ENCODE measurements at places on chromosomes 3 and 15. TPM values are rescaled to one million over a fixed set of nuclear protein-coding genes. Genes with fewer than 3 reads are reported as not detected.

- H3K4me3 ChIP-seq = no peak overlapping the region
- no peaks in the 10 kb centered on the region for H3K36me3 ChIP-seq
- H3K4me1 ChIP-seq = no peaks in the 10 kb centered on the region
- H3K27me3 ChIP-seq = no peaks in the 10 kb centered on the region
- no peak for DNase-seq
- no peak overlapping the region for H3K27ac ChIP-seq
Observed at GRCh38 chr15:85886309-85886811, 91.6 kb upstream of the KLHL25 start.

DNA sequence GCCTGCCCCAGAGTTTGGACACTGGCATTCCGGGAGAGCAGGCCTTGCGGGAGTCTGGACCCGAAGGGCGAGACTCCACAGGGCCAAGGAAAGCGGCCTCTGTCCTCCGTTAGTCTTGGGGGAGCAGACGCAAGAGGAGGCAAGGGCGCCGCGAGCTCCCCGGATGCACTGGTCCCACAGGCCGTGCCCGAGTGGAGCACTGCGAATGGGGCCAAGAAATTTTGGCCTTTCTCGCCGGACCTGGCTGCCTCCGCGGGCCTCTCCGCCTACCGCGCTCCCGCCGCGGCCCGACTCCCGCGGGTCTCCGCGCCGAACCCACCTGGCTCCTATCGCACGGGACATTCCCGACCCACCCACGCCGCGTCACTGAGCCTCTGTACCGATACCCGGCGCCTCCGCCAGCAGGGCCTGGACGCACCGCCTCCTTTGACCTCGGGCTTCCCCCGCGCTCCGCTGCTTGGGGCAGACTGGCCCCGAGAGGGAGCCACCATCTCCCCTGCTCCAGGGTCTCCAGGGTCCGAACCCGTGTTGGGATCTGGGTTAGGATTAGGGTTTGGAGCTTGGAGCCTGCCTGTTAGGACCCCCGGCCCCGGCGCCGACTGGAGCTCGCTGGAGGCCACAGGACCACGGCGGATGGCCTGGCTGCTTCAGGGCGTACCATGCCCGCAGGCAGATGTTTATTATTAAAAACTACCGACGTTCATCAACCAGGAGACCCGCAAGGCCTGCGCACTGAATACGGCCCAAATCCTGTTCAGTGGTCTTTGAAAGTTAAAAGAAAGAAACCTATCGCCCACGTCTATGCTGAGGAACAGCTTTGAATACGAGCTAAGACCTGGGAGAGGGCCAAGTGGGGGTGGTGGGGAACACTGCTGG, 11.7 kb downstream of the SHOX2 start:
- H3K36me3 ChIP-seq = no peaks in the 10 kb centered on the region
- no peaks in the 10 kb centered on the region for H3K4me1 ChIP-seq
- H3K27me3 ChIP-seq = peaks cover 98% of the 10 kb centered on the region
- DNase-seq = peak; percentile 44
- no peak overlapping the region for H3K27ac ChIP-seq

DNA sequence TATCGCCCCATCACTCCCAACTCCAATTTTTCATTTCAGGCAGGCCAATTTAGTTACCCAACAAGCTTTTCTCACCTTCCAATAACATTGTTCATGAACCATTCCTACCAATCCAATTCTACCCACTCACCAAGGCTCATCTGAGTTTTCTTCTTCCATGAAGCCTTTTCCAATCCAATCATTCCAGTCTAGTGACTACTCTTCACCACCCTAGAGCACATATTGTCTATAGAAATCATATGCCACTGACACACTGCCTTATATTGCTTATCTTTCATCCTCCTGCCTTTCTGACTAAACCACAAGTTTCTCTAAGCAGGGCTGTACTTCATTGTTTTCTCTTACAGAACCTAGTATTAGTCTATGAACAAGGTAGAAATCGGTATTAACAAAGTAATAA, 11.4 kb downstream of the CCDC14 start:
- no peaks in the 10 kb centered on the region for H3K27me3 ChIP-seq
- H3K4me3 ChIP-seq = no peak overlapping the region
- no peak for DNase-seq
- H3K36me3 ChIP-seq = peaks cover 3% of the 10 kb centered on the region
- H3K27ac ChIP-seq = no peak overlapping the region

GRCh38 chr3:119294696-119295671, 801 bp downstream of the ARHGAP31 start:
- peak; percentile 66 for DNase-seq
- H3K4me1 ChIP-seq = peaks cover 34% of the 10 kb centered on the region
- peak overlapping the region; percentile 94 for H3K27ac ChIP-seq
- no peaks in the 10 kb centered on the region for H3K27me3 ChIP-seq

DNA sequence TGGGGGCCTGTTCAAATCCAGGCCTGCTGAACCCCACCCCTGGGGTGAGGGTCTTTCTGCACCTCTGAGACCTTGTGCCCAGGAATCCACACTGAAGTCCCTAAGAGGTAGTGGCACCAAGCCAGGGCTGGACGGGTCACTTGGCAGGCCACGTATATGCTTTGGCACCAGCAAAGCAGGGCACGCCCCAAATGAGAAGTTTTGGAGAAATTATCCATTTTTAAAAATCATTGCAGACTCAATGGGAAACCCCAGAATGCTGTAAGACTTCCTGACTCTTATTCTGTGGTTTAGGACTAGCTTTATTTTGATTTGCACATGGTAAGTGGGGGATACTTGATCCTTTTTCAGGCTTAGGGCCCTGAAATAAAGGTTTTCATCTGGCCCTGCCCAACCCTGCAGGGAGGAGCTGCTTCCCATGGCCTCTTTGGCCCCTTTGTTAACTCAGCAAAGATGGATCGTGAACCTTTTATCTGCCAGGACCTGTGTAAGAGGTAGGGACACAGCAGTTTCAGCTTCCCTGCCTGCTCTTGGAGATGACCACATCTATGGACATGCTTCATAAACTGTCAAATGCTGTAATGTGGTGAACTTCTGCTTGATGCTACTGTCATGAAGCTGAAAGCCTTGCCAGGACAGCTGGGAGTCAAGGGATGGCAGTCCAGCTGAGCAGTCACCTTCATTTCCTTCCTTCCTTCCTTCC, 88.0 kb downstream of the HMG20A start:
- no peaks in the 10 kb centered on the region for H3K36me3 ChIP-seq
- no peak overlapping the region for H3K27ac ChIP-seq
- no peaks in the 10 kb centered on the region for H3K4me1 ChIP-seq
- no peaks in the 10 kb centered on the region for H3K27me3 ChIP-seq
- no peak overlapping the region for H3K4me3 ChIP-seq

DNA sequence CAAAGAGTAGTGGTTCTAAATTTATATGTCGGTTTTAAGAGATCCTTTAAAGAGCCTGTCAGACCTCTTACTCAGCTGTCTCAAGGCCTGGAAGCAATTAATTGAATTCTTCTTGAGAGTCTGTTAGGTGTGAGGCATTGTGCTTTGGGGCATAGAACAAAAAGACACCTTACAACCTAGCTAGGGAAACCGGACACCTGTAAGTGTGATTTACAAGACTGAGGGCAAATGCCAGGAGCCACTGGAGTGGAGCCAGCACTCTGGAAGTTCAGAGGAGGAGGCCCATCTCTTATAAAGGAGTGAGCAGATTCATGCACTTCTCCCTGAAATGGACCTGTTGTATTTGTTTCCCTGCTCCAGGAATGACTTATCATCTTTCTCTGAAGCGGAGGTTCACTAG, 97.7 kb upstream of the NUDT16 start:
- no peaks in the 10 kb centered on the region for H3K36me3 ChIP-seq
- no peak for DNase-seq
- H3K4me1 ChIP-seq = no peaks in the 10 kb centered on the region
- H3K27me3 ChIP-seq = no peaks in the 10 kb centered on the region

DNA sequence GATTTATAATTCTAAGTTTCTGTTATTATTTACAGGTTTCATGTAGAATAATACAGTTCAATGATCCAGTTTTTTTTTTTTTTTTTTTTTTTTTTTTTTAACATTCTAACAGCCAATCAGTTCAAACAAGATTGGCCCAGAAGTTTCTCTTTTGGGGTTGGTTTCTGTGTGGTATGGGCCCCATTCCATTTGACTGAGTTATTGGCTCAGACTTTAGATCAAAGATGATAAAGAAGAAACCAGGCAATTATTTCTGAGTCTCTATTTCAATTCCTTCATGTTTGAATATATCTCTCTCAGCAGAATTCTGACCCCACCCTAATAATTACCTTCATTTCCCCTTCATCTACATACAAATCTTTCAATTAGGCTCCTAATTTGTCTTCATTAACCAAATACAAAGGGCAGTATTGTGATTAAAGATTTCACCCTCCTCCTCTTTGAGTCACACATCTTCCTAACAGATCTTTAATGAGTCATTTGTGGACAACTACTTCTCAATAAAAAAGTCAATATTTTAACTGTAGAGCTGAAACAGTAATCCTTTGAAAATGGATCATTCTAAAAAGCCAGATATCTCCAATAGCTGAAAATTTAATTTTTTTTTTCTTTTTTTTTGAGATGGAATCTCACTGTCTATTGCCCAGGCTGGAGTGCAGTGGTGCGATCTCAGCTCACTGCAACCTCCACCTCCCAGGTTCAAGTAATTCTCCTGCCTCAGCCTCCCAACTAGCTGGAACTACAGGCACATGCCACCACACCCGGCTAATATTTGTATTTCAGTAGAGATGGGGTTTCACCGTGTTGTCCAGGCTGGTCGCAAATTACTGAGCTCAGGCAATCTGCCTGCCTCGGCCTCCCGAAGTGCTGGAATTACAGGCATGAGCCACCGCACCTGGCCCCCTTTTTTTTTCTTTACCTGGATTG, 878.8 kb downstream of the NAALADL2 start:
- no peaks in the 10 kb centered on the region for H3K36me3 ChIP-seq
- no peaks in the 10 kb centered on the region for H3K4me1 ChIP-seq
- H3K27ac ChIP-seq = no peak overlapping the region
- H3K4me3 ChIP-seq = no peak overlapping the region
- no peak for DNase-seq

DNA sequence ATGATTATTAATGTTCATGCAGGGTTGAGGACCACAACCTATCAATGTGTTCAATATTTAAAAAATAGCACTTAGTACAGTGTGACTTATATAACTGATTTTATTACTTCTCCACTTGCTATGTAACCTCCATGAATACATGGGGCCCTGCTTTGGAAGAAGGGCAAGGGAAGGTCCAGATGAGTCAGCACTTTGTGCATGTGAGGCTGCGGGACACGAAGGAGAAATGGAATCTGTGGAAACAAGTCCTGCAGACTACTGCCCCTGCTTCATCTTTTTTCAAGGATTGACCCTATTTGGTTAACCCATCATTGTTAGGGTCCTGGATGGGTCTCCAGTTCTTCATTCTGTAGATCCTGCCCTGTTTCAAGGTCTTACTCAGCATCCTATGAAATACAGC, 1.6 kb downstream of the NXPE3 start:
- H3K4me3 ChIP-seq = peak overlapping the region; percentile 95
- peak overlapping the region; percentile 83 for H3K27ac ChIP-seq

CHRD gene
- 15.0 TPM for total RNA-seq

ARIH2 gene
- total RNA-seq = 60.9 TPM

WDR72 gene
- total RNA-seq = 6.4 TPM

ACSBG1 gene
- total RNA-seq = 0.08 TPM

UBA3 gene
- 59.4 TPM for total RNA-seq

BMF gene
- 33.9 TPM for total RNA-seq

ARNT2 gene
- total RNA-seq = 5.3 TPM
